ENCODE measurements at places on chromosomes 7 and 10.

- no peak for DNase-seq
These were observed 13.3 kb downstream of the LAT2 start for GRCh38 chr7:74222851-74223710.

- DNase-seq = no peak
These were observed 12.0 kb downstream of the FXYD4 start for GRCh38 chr10:43383204-43383971.

DNA sequence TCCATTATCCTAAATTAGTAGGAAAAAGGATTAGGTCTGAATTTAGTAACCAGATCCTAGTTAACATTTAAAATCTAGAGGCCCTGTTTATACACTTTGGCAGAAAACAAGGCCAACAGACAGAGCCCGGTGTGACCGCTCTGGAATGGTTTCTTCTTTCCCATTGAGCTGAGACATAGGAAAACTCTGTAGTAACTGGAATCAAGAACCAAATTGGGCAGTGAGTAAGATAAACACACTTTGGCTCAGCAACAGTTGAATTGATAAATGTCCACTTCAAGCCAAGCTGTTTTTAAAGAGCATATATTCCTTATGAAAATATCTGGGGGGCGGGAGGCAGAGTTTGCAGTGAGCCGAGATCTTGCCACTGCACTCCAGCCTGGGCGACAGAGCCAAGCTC, 343.7 kb upstream of the SEMA3A start:
- no peak for DNase-seq

DNA sequence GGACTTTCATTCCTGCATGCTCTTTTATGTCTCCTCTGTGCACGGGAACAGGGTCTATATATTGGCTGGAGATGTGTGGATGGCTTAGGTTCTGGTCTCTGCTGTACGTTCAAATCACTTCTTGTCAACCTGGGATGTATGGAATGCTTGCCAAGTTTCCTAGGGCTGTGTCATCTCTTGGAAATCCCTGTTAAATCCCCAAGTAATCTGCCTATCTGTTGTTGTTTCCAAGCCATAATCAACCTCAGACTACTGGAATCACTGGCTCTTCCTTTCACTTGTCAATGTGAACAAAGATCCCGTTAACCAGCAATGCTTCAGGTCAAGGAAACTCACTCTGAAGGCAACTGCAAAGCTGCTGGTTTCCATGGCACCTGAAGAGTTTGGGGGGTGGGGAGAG, 93.3 kb upstream of the FAM171A1 start:
- no peak for DNase-seq

GRCh38 chr7:114789871-114790311, 132.0 kb upstream of the MDFIC start:
- DNase-seq = peak; percentile 61
